Right hindlimb (tissue), 1 donor: ENCODE measurements at places on chromosomes 3 and 15.

- no peak for DNase-seq
These were observed 3.6 kb upstream of the MYH15 start for GRCh38 chr3:108513961-108514360.

- DNase-seq = no peak
These were observed 46.3 kb downstream of the NANOGP8 start for GRCh38 chr15:35038626-35039451.

DNA sequence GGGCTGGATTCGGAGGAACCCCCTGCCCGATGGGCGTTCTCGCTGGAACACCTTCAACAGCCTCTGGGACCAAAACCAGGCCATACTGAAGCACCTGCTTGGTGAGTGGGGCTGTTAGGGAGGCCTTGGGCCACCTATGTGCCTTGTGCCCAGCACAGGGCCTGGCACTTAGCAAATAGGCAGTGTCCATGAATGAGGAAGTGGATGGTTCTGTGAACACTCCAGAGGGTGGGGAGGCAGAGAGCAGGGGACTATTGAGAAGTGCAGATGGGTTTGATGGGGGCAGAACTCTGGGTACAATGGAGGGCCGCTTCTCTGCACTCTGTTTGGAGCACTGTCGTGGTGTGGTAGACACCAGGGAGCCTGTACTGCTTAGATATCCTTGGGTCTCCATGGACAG lies 1.5 kb downstream of the ECE2 start:
- DNase-seq = no peak

DNA sequence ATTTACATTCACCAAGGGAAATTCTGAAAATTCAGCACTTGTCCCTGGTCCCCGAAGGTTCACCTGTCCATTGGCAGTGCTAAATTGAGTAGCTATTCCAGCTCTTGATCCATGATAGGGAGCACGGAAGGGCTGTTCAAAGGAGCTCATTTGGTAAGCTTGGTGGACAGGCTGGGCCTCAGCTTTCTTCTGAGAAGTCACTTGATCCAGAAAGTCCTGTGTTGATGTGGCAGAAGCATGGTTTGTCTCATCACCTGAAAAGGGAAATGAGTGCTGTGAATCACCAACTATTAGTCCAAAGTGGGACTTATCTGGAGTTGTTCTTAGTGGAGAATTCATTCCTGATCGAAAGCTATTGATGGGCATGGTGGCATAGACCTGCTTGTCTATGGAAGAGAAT lies 19.9 kb upstream of the SLC12A8 start:
- DNase-seq = no peak

- no peak for DNase-seq
These were observed 309.6 kb upstream of the GOLIM4 start for GRCh38 chr3:168405288-168405687.

- no peak for DNase-seq
These were observed 883.6 kb upstream of the NR2F2 start for GRCh38 chr15:95446854-95447253.

- DNase-seq = no peak
These were observed 49.1 kb downstream of the CMTM7 start for GRCh38 chr3:32440611-32441350.

DNA sequence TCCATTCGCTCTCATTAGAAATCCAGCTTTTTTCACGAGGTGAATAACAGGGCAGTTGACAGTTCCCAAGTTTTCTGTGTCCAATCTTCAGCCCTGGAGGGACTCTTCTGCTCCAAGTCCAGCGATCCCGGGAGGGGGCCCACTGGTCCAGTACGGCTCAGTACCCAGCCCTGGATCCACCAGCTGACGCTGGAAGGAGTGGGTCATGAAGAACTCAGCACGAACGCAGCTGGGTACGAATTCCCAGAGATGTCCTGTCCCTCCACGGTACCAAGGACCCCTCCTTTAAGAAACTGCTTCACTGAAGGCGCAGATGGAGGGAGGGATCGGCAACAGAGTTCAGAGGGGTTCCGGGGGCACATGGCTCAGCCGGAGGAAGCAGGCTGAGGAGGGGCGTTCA lies 16.5 kb upstream of the CLK3 start:
- no peak for DNase-seq

DNA sequence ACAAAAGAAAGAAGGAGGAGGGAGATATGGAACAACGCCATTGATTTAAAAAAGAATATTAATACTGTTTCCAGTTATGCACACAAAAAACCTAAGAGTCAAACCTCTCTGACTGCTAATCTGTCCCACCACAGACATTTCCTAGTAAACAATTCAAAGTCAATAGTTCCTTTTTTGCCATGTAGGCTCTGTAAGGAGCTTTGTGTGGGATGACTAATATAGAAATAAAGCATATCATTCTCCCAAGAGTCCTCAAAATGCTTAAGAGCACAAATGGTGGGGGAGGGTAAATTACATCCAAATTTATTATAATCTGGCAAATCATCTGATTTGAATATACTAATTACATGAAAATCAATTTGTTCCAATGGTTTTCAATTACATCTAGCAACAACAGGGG lies 155.9 kb upstream of the CNTN4 start:
- DNase-seq = no peak

GRCh38 chr3:2810723-2811122 lies 299.5 kb downstream of the IL5RA start:
- peak; percentile 22 for DNase-seq

- DNase-seq = no peak
These were observed 66.9 kb downstream of the PPM1L start for GRCh38 chr3:160822936-160823335.

DNA sequence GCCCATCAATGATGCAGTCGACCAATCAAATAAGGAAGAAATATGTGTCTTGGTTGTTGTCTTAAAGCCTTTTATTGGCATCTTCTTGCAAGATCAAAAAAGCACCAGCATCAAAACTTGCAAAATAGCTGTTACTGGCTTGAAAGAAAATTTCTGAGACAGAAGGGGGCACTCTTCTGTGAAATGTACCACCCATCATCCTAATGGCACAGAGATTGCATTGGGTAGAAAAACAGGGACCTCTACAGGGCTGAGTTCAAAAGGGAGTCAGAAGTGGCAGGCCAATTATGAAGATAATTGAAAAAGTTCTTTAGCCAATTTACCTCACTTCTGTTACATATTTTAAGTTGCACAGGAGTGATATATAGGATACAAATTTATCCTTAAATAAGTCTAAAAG lies 122.3 kb upstream of the GPR149 start:
- no peak for DNase-seq

GRCh38 chr15:61383421-61383820 lies 154.3 kb upstream of the RORA start:
- no peak for DNase-seq

DNA sequence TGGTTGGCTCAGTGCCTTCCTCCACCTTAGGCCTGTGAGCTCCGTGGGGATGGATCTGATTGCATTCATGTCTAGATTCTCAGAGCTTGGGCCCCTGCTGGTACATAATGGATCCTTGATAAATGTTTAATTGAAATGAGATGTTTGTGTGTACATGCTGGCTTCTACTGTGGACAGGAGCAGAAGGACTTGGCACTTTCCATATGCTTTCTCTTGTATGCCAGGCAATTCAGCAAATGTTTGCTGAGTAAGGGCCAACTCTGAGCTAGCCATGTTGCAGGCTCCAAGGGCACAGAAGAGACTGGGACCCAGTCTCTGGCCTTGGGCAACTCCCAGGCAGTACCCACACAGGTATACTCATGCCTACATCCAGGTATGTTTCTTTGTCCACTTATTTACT lies 67.0 kb downstream of the RAB11A start:
- no peak for DNase-seq

DNA sequence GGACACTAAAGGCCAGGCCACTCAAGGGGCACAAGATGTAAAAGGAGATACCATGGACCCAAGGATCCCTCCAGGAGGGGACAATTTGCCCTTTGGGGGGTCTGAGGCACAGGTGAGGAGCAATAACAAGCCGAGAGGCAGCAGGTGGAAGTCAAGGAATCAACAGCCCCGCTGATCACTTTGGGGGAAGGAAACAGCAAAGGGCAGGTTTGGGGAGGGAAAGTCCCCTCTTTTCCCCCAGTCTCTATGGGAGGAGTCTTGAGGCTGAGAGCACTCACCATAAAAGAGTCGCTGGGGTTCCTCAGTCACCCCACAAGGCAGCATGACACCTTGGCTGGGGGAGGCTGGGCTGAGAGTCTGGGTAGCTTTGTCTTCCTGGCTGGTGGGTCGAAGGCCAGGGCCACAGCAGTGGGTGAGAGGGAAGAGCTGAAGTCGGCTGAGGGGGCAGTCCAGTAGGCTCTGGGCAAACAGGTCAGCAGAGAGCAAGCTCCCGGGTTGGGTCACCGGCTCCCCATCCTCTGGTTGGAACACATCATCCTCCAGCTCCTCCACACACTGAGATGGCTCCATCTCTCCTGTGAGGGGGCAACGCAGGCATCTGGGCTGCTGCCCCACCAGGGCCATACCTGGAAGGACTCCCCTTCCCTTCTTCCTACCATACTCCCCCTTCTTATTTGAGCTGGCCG lies 3.0 kb downstream of the BMF start:
- DNase-seq = no peak

DNA sequence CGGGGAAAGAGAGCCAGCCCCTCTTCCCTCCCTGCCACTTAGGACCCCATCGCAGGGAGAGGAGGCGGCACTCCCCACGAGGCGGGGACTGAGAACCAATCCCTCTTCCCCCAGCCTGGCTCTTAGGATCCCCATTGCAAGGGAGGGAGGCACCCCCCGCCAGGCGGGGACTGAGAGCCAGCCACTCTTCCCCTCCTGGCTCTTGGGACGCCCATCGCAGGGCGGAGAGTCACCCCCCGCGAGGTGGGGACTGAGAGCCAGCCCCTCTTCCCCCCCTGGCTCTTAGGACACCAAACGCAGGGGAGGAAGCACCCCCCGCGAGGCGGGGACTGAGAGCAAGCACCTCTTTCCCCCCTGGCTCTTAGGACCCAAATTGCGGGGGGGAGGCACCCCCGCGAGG lies 34.2 kb upstream of the SSUH2 start:
- DNase-seq = no peak

GRCh38 chr3:138351151-138351550 lies 2.8 kb downstream of the MRAS start:
- no peak for DNase-seq

GRCh38 chr3:195835791-195836190 lies 24.1 kb upstream of the MUC4 start:
- no peak for DNase-seq

DNA sequence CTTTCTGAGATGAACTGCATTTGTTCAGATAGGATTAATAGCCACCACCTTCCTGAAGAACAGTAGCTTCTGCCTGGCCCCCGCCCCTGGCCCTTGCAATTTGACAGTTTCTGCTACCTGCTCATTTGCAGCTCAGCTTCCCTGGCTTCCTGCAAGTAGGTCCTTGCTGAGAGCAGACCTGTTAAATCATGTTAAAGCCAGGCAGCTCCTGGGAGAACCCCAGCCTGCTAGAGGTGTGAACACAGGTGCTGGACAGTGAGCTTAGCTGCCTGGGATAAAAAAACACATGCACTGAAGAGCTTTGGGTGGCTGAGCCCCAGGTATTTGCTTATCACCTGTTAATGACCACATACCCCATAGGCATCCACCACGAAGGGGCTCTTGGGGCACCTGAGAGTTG lies 143.4 kb downstream of the PTPRG start:
- DNase-seq = no peak

- no peak for DNase-seq
These were observed 607.5 kb upstream of the NAALADL2 start for GRCh38 chr3:174251681-174252080.

GRCh38 chr15:68315495-68316031 lies 38.0 kb downstream of the FEM1B start:
- DNase-seq = peak; percentile 64

- no peak for DNase-seq
These were observed 961.4 kb downstream of the VGLL3 start for GRCh38 chr3:86029590-86029989.

GRCh38 chr3:194854659-194855390 lies 169.1 kb downstream of the FAM43A start:
- DNase-seq = no peak

DNA sequence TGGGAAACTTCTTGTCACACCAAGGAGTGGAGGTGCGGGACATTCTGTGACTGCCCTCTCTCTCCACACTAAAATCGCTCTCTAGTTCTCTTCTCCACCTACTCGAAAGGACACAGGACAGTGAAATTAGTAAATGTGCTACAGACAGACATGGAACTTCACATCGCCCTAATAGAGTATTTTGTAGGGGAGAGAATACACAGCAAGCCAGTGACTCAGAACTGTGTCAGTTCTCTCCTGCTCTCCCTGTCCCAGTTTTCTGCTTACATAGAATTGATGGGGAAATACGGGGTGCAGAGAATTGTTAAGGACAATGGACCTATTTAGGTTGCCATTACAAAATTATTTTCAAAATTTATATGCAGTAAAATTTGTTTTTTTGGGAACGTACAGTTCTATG lies 159.6 kb upstream of the GADL1 start:
- no peak for DNase-seq
